ENCODE measurements at places on chromosomes 3 and 15.

GRCh38 chr15:73392025-73392424, 23.3 kb upstream of the HCN4 start:
- DNase-seq: no peak

DNA sequence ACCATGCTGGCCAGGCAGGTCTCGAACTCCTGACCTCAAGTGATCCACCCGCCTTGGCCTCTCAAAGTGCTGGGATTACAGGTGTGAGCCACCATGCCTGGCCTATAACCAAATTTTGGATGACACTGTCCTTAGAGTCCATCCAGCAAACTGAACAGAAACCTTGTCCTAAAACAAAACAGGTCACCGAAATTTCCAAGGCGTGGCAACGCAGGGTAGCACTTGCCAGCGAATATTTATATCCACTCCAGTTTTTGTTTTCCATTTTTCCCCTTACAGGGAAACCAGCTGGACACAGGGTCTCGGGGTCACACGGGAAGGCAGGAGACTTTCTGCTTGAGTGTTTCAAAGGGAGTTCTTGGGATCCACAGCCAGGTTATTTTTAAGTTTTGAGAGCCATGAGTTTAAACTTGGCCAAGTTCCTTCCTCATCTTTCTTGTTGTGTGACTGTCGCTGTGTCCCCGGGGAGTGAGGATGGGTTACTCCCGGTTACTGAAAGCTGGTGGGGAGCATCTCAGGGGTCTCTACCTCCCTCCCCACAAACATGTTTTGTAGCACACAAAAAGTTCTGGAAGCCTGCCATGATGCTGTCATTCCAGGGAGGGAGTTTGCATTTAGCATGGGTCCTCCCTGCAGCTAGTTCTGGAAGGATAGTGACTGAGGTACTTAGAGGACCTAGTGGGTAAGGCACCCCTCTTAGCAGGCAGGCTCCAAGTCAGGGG, 12.6 kb downstream of the LIMD1 start:
- DNase-seq: no peak

DNA sequence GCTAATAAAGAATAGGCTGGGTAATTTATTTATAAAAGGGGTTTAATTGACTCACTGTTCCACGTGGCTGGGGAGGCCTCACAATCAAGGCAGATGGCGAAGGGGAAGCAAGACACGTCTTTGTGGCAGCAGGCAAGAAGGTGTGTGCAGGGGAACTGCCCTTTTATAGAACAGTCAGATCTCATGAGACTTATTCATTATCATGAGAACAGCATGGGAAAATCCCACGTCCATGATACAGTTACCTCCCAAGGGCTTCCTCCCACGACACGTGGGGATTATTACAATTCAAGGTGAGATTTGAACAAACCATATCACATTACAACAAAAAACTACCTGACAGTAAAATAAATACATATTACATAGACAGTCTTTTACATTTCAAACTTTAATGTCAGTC, 414.9 kb downstream of the NAALADL2 start:
- no peak for DNase-seq

- DNase-seq: no peak
Observed at GRCh38 chr3:192365571-192365970, 361.8 kb downstream of the FGF12 start.

DNA sequence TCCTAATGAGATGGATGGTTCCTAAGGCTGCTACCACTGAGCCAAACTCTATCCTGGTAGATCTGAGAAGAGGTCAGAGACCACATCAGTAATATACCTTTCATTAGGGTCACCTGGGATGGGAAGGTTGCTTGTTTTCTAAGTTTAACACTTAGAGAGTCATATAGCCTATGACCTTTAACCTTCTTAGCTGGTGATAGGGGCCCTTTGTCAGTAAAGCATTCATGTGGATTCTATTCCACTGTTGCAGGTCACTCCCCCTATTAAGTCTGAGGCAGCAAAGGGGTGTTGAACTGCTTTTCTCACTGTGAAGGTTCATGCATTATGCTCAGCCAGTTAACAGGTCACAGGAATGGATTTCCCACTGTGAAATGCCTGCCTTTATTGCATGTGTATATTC, 6.1 kb upstream of the ZNF609 start:
- no peak for DNase-seq

DNA sequence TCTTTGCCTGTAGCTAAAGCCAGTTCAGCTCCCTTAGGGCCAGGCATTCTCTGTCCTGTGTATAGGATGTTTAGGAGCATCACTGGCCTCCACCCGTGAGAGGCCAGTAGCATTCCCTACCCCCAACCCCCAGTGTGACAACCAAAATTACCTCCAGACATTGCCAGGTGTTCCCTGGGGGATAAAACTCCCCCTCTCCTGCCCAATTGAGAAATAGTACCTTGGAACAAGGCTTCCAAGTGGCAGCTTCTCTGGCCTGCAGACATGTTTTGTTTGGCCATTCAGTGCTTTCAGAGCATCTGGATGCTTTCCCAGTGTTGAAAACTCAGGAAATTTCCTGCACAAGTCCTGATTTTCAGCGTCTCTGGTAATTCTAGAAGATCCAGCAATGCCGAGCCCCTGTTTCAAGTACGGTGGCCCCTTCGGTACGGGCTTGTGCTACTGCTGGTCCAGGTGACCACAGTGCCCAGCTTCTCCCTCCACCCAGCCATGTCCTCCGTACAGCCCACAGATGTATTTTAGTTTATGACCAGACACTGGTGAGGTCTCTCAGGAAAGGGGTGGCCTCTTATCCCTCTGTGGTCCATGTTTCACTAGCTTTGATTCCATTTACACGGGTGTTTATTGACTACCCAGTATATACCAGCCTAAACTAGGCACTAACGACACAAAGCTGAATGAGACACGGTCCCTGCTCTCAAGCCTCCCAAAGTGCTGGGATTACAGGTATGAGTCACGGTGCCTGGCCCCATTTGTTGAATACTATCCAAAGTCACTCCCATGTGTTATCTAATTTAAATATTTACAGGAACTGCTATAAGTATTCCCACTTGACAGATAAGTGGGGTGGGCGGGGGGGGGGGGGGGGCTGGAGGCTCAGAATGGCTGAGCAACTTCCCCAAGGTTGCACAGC, 125.4 kb upstream of the RAD18 start:
- no peak for DNase-seq

DNA sequence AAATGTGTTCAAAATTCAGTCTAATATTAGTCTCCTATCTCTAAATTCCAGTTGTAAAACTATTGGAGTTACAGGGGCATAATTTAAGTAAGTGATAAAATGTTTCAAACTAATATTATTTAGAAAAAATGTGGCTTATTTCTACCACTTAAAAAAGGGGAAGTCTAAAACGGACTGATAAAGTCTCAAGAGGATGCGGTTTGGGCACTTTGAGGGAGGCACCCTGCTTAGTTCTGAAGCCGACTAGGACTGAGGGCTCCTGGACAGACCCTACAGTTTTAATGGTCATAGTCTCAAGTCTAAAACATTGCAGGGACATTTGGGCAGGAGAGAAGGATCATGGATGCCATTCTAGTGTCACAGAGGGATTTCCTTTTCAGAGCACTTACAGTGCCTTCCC, 566.3 kb downstream of the NR2F2 start:
- DNase-seq: no peak

DNA sequence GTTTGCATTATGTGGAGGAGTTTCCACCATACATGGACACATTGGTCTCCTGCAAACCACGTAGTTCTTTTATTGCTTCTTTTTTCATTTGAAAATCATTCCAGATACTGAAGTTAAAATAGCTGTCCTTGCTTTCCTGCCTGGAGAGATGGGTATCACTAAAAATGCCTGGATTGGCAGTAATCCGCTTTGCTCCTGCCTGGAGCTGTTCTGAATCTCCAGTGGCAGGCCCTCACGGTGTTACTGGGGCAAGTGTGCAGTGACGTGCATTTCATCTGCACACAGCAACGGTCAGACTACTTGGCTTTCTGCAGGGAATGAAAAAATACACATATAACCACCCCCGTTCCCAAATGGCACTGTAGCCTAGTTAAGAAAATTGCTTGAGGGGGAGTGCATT, 272.9 kb downstream of the IL5RA start:
- no peak for DNase-seq

DNA sequence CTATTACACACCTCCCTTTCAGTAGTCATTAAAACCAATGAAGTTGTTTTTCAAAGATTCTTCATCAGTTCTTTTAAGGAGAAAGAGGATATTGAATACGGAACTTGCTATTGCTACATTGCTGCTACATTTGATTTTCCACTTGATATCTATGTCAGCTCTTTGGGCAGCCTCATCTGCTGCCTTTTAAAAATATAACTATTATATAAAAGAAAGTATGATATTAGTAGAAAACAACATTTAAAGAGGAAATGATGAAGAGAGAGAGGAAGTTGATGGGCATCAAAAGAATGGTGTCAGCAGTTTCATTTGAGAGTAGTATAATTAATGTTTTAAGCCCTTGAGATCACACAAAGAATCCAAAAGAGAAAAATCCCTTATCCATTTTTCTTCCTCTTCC, 171.4 kb downstream of the NFKBIZ start:
- no peak for DNase-seq

GRCh38 chr3:65979162-65979561, 59.6 kb downstream of the MAGI1 start:
- DNase-seq: no peak

DNA sequence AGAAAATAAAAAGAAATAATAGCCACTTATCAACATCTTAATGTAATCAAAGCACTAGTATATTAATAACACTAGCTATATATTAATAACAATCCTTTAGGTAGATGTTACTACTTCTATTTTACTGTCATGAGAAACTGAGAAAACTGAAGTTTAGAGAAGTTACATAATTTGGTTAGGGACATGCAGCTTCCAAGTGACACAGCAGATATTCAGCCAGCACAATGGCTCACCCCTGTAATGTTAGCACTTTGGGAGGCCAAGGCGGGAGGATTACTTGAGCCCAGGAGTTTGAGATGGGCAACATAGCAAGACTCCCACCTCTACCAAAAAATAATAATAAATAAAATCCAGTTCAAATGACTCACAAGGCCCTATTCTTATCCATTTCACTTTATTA, 1.9 kb upstream of the UBR1 start:
- no peak for DNase-seq

DNA sequence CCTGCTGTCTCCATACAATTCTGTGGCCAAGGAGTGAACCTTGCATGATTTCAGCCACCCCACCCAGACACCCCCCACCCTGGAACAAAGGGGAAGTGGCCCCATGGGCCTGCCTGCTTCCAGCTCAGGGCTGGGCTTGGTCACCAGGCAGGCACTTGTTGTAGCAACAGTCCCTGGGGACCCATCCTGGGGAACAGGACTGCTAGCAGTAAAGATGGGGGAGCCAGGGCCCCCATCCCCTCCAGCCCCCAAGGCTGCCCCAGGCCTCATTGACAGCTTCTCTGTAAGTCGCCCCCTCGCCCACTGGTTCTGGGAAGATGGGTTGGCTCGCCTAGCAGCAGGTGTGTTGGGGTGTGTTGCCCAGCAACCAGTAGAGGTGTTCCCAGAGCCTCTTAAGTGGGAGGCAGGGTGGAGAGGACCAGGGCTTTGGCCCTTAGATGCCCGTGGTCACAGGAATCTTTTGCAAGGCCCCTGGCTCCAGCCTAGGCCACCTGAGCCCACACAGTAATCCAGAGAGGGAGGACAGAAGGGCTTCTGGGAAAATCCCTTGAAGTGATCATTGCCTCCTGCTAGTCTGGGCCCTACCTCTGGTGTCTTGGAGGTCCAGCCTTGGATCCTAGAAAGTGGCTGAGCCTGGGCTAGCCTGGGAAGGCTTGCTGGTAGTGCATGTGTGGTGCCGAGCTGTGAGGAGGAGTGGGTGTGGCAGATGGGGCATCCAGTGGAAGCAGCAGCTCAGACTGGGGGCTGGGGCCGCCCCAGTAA, 48.9 kb downstream of the CYP11A1 start:
- DNase-seq: no peak

GRCh38 chr3:170780955-170781354, 89.0 kb downstream of the RPL22L1 start:
- DNase-seq: no peak

DNA sequence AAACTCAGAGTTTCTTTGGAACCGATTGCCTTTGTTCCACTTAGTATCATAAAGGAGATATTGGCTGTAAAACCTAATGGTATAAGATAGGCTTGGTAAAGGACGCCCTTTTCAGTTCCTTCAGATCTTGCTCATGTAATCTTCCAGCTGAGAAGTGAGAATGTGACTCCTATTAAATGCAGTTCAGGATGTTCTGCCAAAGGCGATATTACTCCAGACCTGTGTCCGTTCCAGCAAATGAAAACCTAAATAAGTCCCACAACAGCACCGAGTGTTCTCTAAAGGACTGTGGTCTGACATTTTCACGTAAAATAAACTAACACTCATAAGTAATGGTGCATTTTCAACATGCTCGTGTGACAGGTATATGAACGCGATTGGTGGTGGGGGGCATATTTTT, 276.2 kb downstream of the FEZF2 start:
- no peak for DNase-seq

GRCh38 chr3:94356581-94356980, 293.7 kb downstream of the NSUN3 start:
- DNase-seq: no peak

DNA sequence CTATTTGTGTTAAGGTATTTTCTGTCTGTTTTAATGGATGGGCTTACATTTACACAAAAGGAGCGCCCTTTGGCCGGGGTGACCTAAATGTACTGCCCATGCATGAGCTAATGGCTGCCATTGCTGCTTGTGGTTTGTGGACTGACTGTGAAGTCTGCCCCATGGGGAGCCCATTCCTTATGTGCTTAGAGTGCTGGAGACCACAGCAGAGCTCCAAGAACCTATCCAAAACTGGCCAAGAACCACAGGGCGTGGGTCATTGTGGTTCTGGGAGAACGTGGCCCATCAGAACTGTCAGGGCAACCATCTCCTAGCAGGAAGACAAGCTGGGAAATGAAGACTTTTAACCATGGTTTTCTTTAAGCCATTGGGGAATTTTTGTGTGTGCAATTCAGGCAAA, 105.3 kb downstream of the CHDH start:
- no peak for DNase-seq

DNA sequence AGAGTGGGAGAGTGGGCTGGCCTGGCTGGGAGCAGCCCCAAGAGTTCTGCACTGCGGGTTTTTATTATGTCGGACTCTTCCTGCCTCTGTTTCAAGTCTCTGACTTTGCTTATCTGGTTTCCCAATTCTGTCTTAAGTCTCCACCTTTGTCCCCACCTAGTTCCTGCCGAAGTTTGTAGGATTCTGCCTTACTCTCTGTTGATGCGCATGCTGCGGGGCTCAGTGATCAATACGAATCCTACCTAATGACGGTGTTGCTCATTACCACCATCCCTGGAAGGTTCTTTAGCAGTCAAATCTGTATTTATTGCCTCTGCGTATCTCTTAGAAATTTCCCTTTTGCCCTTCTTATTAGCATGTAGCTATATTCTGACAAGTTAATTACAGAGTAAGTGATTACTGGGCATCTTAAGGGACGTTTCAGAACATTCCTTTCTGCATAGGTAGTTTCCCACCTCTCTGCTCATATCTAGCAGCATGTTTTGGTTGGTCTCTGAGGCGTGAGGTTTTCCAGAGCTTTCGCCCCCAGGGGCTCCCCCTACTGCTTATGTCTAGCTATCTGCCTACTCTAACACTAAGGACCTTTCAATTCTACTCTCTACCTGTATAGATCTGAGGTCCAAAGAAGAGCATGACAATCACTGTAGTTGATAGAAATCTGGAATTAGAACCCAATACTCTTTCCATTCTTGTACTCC, 236.0 kb upstream of the EIF1B start:
- DNase-seq: no peak

GRCh38 chr3:140717921-140718320, 40.1 kb downstream of the TRIM42 start:
- no peak for DNase-seq

- no peak for DNase-seq
Observed at GRCh38 chr15:47517737-47518136, 199.6 kb upstream of the SEMA6D start.
